ENCODE measurements at places on chromosomes 2 and 18.

DNA sequence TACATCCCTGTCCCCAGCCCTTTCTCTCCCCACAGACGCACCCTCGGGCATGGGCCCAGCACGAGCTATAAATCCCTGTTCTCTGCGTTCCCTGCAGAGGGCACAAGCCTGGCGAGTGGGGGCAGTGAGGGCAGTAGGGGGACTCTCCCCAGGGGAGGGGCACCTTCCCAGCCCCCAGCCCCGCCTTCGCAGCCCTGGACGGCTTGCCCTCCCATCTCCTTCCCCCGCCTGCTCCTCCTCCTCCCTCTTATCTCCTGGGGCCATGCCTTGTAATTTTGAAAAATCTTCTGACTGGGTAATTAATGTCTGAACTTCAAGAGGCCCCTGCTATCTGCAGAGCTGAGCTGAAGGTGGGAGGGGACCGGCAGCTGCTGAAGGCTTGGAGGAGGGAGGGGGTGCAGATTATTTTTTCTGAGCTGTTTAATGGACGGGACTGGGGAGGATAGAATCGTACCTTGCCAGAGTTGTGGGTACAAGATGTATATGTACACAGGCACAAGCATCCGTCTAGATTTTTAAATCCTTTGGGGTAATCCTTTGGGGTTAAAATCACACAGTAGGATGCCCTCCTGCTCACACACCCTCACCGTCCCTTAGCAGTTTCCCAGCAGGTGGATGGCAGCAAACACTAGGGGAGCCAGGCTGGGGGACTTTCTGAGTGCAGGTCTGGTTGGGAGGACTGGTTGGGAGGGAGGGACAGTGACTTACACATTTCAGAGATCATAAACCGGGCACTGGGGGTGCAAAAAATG lies 121.9 kb downstream of the SMAD7 start:
- DNase-seq, result no peak

- peak; percentile 36 for DNase-seq
Observed at GRCh38 chr2:16613539-16614011, 52.1 kb downstream of the CYRIA start.

- DNase-seq, result no peak
Observed at GRCh38 chr2:237624565-237624964, 2.8 kb upstream of the LRRFIP1 start.

- DNase-seq, result no peak
Observed at GRCh38 chr2:235518322-235519090, 24.7 kb downstream of the AGAP1 start.

- peak; percentile 86 for DNase-seq
Observed at GRCh38 chr2:17892770-17893534, 14.5 kb downstream of the KCNS3 start.

GRCh38 chr2:43192744-43193651 lies 33.4 kb downstream of the ZFP36L2 start:
- no peak for DNase-seq

DNA sequence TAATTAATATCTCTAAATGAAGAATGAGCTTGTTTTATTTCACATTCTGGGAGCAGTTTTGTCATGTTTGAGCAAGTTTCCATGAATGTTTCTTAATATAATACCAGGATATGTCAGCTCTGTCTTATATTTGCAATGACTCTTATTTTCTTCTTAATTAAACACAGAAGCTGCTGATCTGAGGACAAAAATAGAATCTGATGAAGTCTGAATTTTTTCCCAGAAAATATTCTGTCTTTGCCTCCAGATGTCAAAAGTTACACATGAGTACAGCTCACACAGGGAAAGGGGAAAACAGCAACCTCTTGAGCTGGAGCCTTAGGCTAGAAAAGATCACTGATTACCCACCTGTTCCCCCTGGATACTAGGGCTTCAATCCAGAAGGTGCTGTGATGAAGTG lies 606.6 kb upstream of the SYT4 start:
- DNase-seq, result no peak

- no peak for DNase-seq
Observed at GRCh38 chr2:213016984-213017351, 134.4 kb downstream of the IKZF2 start.

GRCh38 chr2:74700643-74701372 lies 46.8 kb downstream of the SEMA4F start:
- no peak for DNase-seq

DNA sequence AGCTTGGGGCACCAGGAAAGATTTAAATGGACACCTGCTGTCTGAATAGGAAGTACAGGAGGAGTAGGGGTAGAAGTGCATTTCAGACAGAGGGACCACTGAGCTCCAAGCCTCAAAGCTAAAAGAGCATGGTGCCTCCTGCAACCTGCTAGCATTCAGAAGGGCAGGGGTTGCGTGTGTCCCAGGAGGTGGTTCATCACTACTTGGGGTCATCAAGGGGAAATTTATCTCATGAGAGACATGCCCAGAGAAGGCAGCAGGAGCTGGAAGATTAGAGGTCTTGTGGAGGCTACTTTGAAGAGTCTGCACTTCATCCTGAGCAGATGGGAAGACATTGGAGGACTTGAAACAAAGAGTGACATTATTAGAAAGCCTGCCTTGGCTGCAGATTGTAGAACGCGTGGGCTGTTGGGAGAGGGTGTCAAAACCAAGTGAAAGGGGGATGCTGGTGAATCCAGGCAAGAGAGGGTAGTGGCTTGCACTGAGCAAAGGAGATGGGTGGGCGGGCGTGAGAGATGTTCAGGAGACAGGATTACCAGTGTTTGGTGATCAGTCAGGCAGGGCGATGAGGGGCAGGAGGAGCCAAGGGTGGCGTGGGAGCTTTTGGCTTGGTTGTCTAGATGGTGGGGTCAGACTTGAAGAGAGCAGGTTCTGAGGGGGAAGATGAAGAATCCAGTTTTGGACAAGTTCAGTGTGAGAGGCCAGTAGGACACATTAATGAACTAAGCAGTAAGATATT lies 154.0 kb downstream of the DYSF start:
- no peak for DNase-seq

DNA sequence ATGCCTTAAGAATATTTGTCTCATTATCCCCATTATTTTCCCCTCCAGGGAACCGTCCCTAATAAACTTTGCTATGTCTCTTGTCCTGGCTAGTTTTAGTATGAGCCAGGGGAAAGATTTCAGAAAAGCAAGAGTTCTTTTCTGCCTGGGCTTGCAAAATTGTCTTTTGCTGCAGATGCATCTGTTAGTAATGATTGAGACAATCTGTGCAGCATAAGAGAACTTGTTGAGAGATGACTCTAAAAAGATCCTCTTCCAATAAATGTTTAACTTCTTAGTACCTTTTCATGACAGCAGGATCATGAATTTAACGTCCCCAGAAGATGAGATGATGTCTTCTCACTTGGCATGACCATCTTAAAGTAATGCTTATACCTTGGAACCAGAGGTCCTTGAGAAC lies 172.5 kb upstream of the CREB1 start:
- no peak for DNase-seq

DNA sequence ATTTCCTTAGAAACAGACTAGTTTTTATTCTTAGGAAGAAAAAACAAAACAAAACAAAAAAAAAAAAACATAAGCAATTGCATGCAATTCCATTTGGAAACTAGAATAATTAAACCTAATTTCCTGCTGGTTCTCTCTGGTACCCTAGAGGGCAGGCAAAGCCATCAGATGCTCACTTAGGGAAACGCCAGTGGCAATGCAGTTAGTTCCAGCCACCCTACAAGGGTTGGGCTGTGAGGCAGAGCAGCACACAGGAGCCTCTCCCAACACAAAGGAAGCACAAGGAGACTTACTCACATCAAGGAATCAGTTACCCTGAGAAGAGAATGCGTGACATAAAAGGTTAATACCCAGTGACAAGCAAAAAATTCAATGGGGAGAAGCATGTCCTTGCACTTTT lies 28.8 kb downstream of the CCDC93 start:
- no peak for DNase-seq

GRCh38 chr18:3671176-3671575 lies 221.2 kb downstream of the TGIF1 start:
- peak; percentile 92 for DNase-seq

DNA sequence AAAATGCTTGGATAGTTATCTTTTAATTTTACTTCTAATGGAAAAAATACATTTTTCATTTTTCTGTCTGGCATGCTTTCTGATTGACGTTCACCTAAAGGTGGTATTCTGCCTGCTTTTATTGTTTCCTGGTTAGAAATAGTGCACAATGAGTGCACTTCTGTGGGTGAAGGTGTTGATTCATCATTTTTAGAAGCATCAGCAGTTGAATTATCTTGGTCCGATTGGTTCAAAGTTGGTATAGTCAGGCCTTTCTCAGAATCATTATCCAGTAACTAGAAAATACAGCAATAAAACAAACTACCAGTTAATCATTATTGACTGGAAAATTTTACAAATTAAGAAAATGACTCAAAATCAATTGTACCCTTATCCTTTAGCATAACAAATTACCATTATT lies 84.5 kb downstream of the STRADB start:
- DNase-seq, result no peak

Data from NCI-H510A treated with DMSO at 0.1 percent for 48 hours (cell line).